Activated T-helper 2 cell treated with anti-CD3 and anti-CD28 coated beads, Interferon-gamma antibody, Interleukin-2, Interleukin-4, amounts not matched to agents 10 μg/mL and 5 μg/mL and 100 μg/mL, durations not matched to agents 14 hours and 24 hours and 36 hours (primary cell): ENCODE measurements at places on chromosomes 2 and 18. TPM values are rescaled to one million over a fixed set of nuclear protein-coding genes. Genes with fewer than 3 reads are reported as not detected.
A peak's percentile ranks its signal among the peaks of the same experiment; 100 is the strongest.

Gene CYP27C1
- total RNA-seq, result not detected in 2 replicates

Gene ANKRD29
- total RNA-seq, result not detected in 2 replicates

GRCh38 chr2:62568074-62568473 lies 62.1 kb upstream of the TMEM17 start:
- no peak overlapping the region for H3K27ac ChIP-seq
- H3K27me3 ChIP-seq, result peaks cover 23% of the 10 kb centered on the region
- H3K4me3 ChIP-seq, result no peak overlapping the region
- H3K4me1 ChIP-seq, result no peaks in the 10 kb centered on the region

GRCh38 chr2:173644146-173644545 lies 289.5 kb downstream of the CDCA7 start:
- no peak overlapping the region for H3K4me3 ChIP-seq
- no peak for DNase-seq
- no peaks in the 10 kb centered on the region for H3K27me3 ChIP-seq
- H3K27ac ChIP-seq, result no peak overlapping the region
- H3K4me1 ChIP-seq, result no peaks in the 10 kb centered on the region

DNA sequence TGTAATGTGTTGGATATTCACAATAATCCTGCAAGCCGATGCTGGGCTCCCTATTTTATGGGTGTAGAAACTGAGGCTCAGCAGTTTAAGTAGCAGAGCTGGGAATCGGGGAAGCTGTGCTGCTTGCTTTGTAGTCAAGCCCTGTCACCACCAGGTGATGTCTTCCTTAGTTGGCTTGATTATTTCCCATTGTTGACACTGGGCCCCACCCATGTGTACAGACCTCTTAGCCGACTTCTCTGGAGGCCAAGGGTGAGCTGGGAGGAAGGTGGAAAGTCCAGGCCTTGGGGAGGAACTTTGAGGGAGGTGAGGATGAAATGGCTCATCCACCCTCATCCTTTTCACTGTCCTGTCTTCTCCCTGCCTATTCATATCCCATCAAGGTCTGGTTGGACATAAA lies 60.0 kb downstream of the CAPN13 start:
- no peaks in the 10 kb centered on the region for H3K4me1 ChIP-seq
- H3K27ac ChIP-seq, result no peak overlapping the region
- no peaks in the 10 kb centered on the region for H3K27me3 ChIP-seq
- DNase-seq, result no peak

GRCh38 chr18:50194631-50195532 lies at the start of gene MYO5B:
MYO5B (minus strand) TSS chr18:50195147; CDS start chr18:50194793, 354 bp downstream.
- peak within 1 kb of the TSS; percentile 13 for H3K4me3 ChIP-seq
- no peaks in the 10 kb centered on the region for H3K4me1 ChIP-seq
- H3K27me3 ChIP-seq, result peaks cover 64% of the 10 kb centered on the region
